ENCODE measurements at places on chromosomes 5 and 9.
A peak's percentile ranks its signal among the peaks of the same experiment; 100 is the strongest.

DNA sequence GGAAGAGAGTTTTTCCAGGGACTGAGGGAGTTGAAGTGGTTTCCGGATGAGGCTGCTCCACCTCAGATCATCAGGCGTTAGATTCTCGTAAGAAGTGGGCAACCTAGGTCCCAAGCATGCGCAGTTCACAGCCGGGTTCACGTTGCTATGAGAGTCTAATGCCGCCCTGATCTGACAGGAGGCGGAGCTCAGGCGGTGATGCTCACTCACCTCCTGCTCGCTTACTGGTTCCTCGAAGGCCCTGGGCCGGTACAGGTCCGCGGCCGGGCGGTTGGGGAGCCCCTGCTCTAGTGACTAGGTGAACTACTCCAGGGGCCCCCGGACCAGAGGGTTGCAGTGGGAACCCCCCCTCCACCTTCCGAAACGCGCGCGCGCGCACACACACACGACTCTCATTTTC is 997 bp upstream of the RNF130 start:
- DNase-seq = no peak

GRCh38 chr9:73153793-73154227 is 2.1 kb downstream of the ANXA1 start:
- peak; percentile 85 for DNase-seq

DNA sequence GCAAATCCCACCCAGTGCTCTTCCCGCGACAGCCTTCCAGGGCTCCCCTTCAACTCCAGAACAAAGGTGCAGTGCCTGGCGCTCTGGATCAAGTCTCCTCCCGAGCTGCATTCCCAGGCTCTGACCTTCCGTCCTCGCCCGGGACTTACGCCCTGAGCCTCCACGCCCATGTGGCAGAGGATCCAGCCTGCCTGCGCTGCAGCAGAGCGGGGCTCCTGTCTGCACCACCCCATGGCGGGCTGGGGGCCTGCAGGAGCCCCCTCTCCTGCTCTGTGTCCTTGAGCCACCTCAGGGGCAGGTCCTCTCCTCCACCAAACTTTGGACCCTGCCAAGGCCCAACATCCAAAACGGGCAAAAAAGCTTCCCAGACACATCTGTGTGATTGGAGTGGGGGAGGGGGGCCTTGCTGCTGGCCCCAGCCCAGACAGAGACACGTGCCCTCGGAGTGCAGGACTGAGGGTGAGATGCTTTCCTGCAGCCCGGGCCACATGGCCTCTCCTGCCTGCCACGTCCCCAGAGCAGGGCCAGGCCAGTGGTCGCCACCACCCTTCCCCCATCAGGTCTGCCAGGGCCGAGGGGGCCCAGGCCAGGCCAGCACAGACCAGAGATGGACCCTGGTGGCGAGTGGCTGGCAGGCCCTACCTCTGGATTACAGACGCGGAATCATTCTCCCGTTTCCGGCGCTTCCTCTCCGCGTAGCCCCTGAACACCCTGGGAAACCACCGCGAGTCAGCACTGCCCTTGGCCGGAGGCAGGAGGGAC is 4.4 kb downstream of the NSMF start:
- peak; percentile 14 for DNase-seq

- no peak for DNase-seq
These were observed 2.0 kb downstream of the NKD2 start for GRCh38 chr5:1010641-1011046.

DNA sequence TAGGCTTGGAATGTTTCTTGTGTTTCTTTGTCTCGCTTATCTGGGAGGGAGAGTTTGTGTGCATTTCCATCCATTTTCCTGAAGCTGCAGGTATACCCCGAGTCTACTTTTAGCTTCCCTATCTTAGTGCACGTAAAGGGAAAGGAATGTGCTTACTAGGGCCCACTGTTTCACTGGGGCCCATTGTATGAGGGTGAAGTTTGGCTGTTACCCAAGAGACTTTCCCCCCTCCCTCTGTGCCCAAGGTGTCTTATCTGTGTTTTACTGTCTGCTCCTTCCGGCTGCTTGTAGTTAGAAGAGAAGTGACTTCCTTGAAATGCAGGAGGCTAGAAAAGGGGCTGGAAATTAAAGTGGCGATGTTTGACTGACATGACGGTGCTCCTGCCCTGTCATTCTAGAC is 12.1 kb upstream of the BTNL3 start:
- no peak for DNase-seq

DNA sequence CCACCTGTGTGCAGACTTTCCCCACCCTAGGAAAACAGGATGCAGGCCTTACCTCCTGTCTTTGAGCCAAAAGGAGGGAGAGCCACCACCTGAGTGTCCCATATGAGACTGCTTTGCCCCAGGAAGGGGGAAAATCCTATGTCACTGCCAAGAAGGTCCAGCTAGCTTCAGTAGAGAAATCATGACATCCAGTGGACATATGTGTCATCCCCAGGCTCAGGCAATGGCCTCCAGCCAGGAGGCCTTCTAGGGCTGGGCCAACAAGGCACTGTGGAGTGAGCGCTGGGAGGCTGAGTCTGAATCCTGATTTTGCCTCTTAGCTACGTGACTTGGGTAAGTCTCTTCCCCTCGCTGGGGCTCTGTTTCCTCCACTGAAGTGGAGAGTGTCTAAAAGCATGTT is 60.2 kb downstream of the SMIM23 start:
- no peak for DNase-seq

- no peak for DNase-seq
These were observed 11.8 kb upstream of the NADK2 start for GRCh38 chr5:36253575-36253974.
